ENCODE measurements at places on chromosomes 1 and 21.
A peak's percentile ranks its signal among the peaks of the same experiment; 100 is the strongest.

- DNase-seq: no peak
Observed at GRCh38 chr1:184891440-184891839, 82.9 kb downstream of the NIBAN1 start.

GRCh38 chr1:198088360-198089071 is 68.3 kb upstream of the NEK7 start:
- peak; percentile 76 for DNase-seq

DNA sequence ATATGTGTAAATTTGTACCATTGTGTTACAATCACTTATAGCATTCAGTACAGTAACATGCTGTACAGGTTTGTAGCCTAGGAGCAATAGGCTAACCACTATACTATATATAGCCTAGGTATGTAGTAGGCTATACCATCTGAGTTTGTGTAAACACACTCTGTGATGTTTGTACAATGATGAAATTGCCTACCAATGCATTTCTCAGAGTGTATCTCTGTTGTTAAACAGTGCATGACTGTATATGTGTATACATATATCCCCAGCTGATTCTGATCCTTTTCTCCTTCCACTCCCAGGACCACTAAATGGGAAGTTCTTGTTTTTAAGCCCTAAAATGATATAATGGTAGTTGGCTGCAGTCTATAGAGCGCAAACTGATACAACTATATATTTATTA is 7.8 kb downstream of the GNPAT start:
- DNase-seq: no peak

- peak; percentile 46 for DNase-seq
Observed at GRCh38 chr21:43731891-43732711, 13.2 kb downstream of the PDXK start.

DNA sequence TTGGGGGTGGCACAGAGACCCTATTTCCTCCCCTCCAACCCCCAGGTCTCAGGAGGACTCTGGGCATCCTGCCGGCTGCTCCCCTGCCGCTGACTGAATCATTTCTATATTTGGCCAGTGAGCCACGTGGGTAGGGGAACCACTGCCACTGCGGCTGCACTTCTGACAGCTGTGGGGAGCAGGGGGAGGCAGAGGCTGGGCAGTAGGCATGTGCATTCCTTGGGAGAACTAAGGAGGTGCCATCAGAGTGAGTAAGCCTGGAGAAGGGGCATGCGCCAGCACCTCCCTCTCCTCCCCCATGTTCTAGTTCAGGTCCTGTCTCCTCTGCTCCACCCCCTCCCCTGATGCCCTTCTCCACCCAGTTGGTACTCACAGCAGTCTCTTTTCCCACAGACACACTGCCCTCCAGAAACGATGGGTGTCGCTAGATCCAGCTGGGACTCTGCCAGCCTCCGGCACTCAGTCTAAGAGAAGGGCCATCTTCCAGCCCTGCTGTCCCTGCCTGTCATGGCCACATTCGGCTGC is 12.0 kb downstream of the PPFIA4 start:
- DNase-seq: peak; percentile 65

- DNase-seq: peak; percentile 7
Observed at GRCh38 chr1:175192111-175192629, 406 bp downstream of the KIAA0040 start.

DNA sequence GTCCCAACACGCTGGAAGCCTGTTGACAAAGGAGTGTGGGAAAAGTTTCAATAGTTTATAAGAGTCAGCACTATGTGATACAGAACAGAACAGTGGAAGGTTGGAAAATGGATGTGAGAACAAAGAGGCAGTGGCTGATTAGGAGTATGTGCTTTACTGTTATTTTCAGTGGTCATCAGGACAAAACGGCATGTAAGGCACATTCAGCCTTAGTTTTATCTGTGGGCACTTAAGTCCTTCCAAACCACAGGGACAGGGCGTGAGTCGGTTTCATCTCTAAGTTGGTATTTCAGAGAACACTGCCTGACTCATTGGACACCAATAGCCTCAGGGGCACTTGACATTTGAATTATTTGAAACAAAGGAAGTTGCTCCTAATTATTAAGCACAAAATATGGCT is 306.9 kb downstream of the ASTN1 start:
- DNase-seq: no peak

Measured in fibroblast of skin of right biceps (primary cell).